Activated naive CD4-positive, alpha-beta T cell treated with anti-CD3 and anti-CD28 coated beads, Interleukin-2, amount 10 ng/mL, durations not matched to agents 7 days and 5 days (primary cell): ENCODE measurements at places on chromosomes 4 and X.

DNA sequence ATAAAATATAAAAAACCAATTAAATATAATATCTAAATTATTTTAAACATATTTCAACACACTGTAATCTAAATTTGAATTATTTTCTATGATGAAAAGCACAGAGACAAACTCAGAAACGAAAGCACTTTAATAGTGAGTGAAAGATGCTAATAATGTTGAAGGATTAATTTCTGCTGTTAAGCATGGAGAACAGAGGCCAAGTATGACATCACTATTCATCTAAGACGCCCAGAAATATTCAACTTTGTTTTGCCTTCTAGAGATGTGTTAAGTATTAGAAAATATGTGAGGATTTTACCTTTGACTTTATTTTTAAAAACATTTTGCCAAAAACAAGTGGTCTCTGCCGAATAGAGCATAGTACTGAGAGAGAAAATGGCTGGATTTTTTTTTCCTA, 19.3 kb downstream of the ARHGEF6 start:
- no peak for DNase-seq

DNA sequence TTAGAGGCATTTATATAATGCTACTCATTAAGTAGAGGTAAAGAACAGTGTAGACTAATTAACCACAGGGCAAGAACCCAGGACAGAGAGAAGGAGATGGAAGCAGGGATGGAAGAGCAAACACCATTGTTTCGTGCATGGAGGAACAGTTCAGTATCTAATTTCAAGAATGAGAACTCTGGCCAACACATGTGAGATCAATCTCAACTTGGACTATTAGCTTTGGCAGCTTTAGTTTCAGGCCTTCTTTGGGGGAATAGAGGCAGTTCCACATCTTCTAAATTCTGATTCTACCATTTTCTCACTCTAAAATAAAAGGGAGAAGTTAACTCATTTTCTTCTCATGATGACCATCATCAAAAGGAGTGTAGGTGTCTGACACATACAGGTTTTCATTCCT, 207.0 kb downstream of the LDB2 start:
- no peak for DNase-seq

- no peak for DNase-seq
Observed at GRCh38 chr4:92522356-92522755, 218.6 kb downstream of the GRID2 start.

DNA sequence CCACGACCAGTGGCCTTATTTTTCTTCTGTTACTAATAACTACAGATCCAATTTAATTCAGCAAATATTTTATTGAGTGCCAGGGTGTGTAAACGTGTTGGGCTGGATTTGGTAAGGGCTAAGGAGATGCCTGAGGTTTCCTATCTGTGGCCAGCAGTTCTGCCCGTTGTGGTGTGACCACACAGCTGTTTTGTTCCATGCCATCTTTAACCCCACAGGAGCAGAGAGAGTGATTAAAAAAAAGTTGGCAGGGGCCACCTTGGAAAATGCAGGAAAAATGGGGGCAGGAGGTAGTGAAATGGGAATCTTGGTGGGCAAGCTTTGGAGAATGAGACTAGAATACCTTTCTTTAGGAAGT, 1.1 kb downstream of the PLAC8 start:
- DNase-seq = peak; percentile 45

- no peak for DNase-seq
Observed at GRCh38 chr4:102722740-102723139, 38.0 kb downstream of the MANBA start.

- no peak for DNase-seq
Observed at GRCh38 chr4:131052646-131053045, 1956.7 kb downstream of the C4orf33 start.

DNA sequence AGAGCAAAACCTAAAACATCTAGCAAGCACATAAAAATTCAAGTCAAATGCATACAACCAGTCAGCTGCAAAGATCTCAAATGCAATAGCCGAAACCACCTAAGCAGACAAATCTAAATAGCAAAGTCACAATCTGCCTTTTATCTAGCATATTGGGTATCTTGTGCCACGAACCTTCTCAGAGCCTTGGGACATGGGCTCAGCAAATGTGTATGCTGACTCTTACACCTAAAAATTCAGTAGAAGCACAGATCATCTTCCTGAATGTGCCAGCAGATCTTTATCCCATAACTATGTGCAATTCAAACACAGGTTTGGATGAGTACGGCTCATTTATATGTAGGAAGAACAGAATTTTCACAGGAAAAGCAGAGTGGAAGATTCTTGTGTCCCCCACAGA, 492.1 kb downstream of the INPP4B start:
- no peak for DNase-seq

GRCh38 chr4:7254736-7255487, 62.6 kb downstream of the SORCS2 start:
- no peak for DNase-seq

DNA sequence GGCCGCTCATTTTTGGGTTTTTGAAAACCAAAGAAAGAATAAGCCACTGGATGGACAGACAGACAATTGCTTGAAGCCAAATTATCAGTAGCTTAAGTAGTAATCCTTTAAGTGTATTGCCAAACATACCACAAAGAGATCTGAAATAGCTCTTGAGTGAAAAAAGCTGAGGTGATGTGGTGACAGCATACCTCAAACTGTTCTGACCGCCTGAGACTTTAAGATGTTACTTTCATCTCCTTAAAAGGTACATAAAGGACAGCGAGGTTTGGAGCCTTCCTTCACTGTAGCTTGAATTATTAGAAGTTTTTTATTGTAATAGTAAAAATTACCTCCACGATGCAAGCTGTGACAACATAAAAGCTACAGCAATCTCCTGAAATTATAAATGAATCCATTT, 271.5 kb upstream of the FAM241A start:
- no peak for DNase-seq

DNA sequence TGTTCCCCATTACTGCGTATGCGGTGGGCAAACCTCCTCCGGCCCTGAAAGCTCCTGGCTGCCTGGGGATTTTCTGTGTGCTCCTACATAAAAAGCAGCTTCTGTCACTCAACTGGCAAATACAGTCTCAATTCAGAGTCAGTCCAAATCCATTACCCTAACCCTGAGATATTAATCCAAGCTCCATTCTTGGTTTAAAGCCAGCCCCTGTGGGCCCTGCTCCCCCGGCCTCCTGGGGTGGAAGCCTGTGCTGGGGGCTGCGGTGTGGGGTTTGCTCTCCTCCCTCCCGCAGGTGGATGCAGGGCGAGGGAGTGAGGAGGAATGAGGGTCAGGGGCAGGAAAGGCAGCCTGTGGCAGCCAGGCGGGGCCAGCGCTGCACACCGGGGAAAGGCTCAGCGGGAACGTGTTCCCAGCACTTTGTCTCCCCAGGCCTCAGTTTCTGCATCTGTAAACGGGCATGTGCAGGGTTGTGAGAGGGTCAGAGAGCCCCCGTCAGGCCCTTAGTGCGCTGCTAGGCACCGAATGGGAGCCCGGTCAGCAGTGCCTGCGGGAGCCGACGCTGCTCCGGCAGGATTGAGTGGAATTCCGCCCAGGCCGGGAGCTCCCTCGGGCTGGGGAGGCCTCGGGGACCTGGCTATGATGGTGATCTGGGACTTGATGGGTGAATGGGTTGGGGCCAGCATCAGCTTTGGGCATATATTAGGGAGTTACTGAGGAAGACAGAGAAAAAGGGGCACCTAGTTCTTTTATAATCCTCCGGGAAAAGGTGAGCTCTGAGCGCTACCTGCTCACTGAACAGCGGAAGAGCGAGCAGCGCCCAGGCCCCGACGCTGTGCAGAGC, 6.3 kb upstream of the RGS12 start:
- DNase-seq = no peak

- DNase-seq = no peak
Observed at GRCh38 chr4:99467887-99468286, 32.7 kb upstream of the ADH7 start.
